Fibroblast of upper back skin (primary cell): ENCODE measurements at places on chromosomes 7 and 10.
A peak's percentile ranks its signal among the peaks of the same experiment; 100 is the strongest.

DNA sequence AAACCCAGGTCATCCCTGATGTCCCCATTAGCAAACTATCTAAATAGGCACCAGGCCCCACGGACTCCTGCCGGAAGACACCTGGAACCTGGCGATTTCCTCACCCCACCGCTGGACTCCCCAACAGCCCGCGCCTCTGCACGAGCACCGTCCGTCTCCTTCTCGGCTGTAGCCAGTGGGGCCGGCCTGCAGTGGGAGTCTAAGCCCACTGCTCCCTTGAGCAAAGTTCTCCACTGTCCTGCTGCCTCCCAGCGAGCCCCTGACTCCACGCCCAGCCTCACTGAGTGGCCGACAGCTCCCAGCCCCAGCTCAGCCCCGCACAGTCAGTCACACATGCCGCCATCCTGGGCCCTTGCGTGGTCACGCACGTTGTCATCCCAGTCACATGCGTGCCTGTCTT, 211.3 kb upstream of the PPP2R2D start:
- no peak for DNase-seq

- peak; percentile 30 for DNase-seq
Measured at GRCh38 chr7:78587443-78588044, 789.0 kb downstream of the PHTF2 start.

DNA sequence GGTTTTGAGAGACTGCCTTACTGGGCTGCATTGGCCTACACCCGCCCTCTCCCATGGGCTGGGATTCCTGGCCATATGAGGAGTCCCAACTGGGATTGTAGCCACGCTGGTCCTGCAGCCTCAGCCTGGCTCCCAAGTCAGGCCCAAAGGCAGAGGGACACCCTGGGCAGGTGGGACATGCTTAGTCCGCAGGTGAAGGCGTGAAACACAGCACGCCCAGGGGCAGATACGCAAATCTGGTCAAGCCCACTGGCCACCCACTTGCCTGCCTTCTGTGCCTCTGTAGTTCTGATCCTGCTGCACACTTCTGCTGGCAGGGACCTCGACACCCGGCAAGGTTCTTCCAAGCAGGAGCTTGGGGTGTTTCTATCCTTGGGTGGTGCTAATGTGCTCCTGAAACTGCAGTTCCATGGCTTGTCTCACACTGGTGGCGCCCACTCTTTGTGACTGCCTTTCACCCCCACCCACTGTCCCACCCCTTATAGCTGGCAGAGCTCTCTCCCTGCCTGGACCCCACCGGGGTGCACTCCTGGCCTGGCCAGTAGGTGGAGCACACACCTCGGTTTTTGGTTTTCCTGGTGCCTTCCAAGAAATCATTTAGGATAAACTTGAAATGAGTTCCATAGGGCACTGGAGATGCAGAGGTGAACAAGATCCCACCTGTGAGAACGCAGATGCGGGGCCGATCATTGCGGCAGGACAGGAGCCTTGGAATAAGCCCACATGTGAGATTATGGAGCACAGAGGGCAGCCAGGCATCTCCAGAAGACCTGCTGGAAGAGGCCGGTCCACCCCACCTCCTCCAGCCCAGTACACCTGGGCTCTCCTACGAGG, 47.9 kb downstream of the MKI67 start:
- DNase-seq: peak; percentile 48

DNA sequence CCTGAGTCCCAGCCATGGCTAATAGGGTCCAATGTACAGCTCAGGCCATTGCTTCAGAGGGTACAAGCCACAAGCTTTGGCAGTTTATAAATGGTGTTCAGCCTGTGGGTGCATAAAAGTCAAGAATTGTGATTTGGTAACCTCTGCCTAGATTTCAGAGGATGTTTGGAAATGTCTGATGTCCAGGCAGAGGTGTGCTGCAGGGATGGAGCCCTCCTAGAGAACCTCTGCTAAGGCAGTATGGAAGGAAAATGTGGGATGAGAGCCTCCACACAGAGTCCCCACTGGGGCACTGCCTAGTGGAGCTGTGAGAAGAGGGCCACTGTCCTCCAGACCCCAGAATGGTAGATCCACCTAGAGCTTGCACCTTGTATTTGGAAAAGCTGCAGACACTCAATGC, 779.9 kb downstream of the GRM8 start:
- no peak for DNase-seq

GRCh38 chr7:14047709-14048399, 58.4 kb upstream of the ETV1 start:
- no peak for DNase-seq

- DNase-seq: no peak
Measured at GRCh38 chr7:43735403-43735801, 6.1 kb upstream of the COA1 start.

GRCh38 chr10:43793704-43794103, 145.0 kb upstream of the ZNF32 start:
- DNase-seq: peak; percentile 52

GRCh38 chr7:68143345-68143744, 1146.7 kb downstream of the TYW1 start:
- DNase-seq: no peak

DNA sequence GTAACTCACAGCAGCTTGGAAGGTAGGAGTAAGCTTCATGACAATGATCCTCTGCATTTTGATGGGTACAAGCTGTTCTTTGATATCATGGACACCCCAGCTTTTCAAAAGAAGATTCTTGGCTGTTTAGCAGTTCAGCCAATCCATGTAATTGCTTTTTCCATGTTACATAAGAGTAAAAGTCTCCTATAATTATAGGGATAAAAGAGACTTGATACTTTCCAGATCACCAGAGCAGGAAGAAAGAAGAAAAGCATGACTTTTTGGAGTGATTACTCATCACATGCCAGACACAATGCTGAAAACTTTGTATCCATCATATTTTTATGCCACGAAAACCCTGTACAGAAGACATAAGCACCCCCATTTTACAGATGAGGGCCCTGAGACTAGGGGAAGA, 1049.7 kb downstream of the NRG3 start:
- no peak for DNase-seq

DNA sequence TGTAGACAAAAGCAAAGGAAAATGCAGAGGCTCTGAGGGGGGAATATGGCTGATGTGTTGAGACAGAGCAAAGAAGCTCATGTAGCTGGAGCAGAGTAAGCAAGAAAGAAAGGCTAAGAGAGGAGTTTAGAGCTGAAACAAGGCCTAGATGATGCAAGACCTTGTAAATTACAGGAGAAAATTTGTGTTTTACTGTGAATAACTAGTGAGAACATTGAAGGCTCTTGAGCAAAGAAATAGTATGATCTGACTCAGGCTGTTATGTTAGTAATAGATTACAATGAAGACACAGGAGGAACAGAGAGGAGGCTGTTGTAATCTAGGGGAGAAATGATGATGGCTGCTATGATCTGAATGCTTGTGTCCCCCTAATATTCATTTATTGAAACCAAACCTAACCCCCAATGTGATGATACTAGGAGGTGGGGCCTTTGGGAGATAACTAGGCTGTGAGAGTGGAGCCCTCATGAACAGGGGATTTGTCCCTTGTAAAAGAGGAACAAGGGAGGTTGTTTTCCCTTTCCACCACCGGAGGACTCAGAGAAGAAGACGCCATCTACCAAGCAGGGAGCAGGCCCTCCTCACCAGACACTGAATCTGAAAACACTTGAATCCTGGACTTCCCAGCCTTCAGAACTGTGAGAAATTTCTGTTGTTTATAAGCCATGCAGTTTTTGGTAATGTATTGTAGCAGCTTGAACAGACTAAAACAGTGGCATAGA, 394.9 kb downstream of the HTR7 start:
- DNase-seq: peak; percentile 81

DNA sequence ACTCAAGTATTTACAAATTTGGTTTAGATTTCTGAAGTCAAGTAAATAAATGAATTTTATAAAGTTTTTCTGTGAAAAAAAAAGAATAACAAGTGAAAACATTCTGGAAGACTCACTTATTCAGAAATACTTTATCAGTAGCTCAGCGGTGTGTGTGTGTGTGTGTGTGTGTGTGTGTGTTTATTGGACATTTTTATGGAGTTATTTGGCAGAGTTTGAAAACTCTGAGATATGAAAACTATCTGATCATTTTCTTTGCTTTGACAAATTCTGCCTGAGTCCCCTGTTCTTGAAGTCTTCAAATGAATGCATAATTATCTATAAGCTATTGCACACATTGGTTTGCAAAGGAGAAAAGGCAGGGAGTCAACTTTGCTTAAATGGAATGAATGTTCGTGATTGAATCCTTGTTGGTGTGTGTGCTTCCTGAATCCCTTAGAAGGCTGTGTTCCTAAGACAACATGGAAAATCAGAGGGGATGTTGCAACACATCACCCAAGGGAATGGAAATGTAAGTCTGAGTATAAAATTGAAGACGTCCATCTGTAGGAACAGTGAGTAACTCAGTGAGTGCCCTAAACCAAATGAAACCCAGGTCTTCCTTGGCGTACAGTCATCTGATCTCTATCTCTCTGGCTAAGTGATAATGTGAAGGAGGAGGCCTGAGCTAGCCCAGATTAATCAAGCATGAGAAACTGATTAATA, 160.9 kb downstream of the REEP3 start:
- peak; percentile 98 for DNase-seq

- no peak for DNase-seq
Measured at GRCh38 chr10:48271047-48271730, 3.3 kb downstream of the FRMPD2 start.

DNA sequence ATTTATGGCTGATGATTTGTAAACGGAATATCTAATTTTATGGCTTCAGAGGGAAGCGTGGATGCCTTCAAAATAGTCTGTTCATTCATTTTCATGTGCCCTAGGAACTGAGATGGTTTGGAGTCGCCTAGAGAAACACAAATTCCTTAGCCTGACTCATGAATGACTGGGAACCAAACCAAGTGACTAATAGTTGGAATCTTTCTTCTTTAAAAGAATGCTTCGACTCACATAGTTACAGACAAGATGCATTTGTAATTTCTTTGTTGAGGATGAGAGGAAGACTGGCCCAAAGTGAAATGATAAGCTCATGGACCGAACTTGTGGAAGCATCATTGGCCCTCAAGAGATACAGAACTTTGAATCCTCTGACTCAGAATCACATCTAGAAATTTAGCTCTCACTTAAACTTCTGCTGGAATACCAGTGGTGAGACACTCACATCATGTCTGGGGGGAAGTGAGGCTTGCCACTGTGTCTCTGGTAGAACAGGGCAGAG, 1107.2 kb downstream of the NRG3 start:
- peak; percentile 97 for DNase-seq

DNA sequence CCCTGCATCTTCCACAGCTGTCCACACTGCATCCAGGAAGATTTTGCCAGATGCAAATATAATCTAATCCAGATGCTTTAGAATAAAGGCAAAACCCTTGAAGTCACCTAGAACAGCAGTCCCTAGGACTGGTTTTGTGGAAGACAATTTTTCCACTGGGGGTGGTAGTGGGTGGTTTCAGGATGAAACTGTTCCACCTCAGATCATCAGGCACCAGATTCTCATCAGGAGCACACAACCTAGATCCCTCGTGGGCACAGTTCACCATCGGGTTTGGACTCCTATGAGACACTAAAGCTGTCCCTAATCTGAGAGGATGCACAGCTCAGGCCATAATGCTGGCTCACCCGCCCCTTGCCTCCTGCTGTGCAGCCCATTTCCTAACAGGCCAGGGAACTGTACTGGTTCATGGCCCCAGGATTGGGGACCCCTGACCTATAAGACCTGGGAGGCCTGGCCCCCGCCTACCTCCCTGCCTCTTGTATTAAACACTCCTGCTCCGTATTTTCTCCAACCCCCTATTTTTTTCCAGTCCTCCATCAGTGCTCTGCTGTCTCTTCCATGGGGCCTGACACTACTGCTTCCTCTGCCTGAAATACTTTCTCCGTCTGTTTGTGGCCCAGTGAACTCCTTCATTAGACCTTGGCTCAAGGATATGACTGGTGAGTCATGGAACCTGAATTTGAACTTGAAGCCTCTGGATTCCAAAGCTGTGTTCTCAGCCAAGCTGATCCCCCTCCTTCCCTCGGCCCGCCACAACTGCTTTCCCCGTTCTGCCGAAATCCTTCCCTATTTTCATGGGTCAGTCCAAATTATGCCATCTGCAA, 79.9 kb upstream of the RHEB start:
- peak; percentile 96 for DNase-seq

DNA sequence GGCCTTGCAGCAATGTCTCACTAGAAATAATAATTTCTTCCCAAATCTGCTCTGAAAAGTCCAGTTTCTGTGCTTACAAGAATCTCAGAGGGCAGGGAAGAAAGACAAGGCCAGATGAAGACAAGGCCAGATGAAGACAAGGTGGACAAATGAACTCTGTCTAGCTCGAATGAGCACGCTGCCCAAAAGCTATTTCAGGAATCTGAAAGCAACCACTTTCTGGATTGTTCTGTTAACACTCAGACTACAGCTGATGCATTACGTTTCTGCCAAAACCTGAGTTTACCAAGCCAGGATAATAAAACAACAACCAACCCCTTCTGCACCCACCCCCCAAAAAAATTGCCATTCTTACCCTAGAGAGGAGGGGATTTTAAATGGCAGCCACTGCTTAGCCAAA, 1073.6 kb downstream of the SORCS3 start:
- DNase-seq: no peak

DNA sequence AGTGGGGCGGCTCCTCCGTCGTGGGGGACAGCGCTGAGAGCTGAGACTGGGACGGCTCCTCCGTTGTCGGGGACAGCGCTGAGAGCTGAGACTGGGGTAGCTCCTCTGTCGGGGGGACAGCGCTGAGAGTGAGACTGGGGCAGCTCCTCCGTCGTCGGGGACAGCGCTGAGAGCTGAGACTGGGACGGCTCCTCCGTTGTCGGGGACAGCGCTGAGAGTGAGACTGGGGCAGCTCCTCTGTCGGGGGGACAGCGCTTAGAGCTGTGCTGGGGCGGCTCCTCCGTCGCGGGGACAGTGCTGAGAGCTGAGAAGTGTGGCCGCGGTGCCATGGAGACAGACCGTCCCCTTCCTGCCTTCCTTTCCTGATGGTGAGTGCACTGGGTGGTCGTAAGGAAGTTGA, 136.4 kb downstream of the DYNC2I1 start:
- DNase-seq: no peak

DNA sequence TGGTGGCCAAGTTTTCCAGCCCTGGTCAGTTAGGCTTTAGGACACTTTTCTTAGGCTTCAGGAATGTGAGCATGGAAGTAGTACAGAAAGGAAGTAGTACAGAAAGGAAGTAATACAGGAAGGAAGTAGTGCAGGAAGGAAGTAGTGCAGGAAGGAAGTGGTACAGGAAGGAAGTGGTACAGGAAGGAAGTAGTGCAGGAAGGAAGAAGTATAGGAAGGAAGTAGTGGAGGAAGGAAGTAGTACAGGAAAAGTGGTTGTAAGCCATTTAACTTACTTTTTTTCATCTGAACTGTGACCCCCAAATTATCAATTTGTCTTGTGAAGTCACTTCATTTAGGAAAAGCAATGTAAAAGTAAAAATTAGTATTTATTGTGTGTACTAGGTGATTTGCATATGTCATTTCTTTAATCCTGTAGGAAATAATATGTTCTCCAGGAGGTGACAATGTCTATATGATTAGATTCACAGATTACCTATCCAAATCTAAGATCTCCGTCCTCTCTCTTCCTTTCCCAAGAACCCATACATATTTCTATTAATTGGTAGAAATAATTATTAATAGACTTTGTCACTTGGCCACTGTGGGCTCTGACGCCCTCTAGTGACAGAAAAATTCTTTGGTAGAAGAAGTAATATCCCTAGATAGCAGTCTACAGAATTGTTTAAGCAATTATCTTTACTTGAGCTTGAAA, 3.9 kb upstream of the FAS start:
- peak; percentile 45 for DNase-seq

GRCh38 chr7:25069900-25070443, 55.1 kb downstream of the CYCS start:
- peak; percentile 86 for DNase-seq
